CMK (cell line): ENCODE measurements at places on chromosomes 4 and X.

GRCh38 chrX:154890990-154891639, 5.0 kb downstream of the F8A1 start:
- no peak for DNase-seq

- no peak for DNase-seq
Observed at GRCh38 chr4:105361053-105361452, 112.8 kb downstream of the PPA2 start.

DNA sequence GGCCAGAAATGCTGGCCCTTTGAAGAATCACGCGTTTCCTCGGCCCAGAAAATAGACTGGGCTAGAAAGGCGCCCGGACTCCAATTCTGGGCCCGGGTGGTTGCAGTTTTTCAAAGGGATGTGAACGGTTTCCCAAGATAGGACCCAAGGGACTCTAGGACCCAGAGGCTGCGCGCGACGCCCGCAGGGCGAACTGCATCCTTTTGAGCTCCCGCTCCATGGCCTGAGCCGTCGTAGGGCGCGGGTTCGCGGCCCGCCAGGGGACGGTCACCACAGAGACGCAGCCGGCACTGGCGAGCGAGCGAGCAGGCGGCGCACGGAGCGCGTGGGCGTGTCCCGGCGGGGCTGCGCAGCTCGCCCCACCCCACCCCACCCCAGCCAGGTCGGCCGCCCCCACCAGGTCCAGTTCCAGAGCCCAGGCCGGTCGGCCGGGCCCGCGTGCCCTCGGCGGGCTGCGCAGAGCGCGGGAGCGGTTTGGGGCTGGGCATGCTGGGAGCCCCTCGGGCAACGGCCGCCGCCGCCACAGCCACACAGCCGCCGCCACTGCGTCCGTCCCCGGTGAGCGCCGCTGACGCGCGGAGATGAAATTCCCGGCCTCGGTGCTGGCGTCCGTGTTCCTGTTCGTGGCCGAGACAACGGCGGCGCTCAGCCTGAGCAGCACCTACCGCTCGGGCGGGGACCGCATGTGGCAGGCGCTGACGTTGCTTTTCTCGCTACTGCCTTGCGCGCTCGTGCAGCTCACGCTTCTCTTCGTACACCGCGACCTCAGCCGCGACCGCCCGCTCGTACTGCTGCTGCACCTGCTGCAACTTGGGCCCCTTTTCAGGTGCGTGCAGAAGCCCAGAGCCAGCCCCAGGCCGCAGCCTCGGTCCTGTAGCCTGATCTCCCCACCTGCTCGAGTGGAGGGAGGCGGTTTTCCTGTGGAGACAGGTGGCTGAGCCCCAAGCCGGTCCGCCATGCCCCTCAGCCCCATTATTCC, at the start of gene XK:
TSS of gene XK (plus strand) at position 411 of the 979 bp plus-strand sequence. CDS start at position 582, 171 bp downstream.
- peak; percentile 73 for DNase-seq

DNA sequence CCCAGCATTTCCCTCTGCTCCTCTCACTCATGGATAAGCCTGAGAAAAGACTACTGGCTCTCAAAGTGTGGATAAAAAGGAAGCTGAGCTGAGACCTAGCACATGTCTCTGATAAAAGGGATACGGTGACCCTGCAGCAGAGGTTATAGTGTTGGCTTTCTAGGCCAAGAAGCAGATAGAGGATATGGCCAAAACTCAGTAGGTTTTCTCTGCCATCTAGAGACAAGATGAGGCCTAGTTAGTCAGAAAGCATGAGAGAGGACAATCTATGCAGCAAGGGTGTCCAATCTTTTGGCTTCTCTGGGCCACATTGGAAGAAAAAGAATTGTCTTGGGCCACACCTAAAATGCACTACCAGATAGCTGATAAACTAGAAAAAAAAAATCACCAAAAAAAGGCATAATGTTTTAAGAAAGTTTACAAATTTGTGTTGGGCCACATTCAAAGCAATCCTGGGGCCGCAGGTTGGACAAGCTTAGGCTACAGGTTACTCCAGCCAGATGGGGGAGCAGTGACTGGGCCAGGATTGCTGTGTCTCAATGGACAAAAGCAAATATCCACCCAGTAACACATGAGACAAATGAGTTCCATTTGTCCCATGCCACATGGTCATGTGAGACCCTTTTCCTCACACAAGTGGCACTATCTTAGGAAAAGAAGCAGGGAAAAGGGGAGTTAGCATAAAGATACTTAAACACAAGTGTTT, 411.4 kb downstream of the INPP4B start:
- DNase-seq, result no peak

GRCh38 chr4:116923389-116923788, 162.0 kb downstream of the TRAM1L1 start:
- DNase-seq, result no peak

DNA sequence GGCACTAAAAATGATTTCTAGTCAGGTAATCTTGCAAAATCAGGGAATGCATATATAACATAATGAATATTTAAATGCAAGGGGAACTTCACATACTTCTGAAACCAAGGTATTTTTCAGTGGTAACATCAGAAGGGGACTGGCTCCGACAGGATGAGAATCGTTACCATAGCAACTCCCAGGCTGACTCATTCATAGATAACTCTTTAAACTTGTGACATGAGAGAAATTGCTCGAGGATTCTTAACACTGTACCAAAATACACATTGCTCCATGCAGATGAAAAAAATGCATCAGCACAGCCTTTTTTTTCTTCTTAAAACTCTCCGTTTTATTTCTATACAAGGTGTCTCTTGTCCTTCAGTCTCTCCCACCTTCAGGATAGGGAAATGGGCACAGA, 114.3 kb downstream of the GABRB1 start:
- no peak for DNase-seq

- peak; percentile 11 for DNase-seq
Observed at GRCh38 chr4:153573881-153574802, 108.0 kb downstream of the TMEM131L start.

- DNase-seq, result no peak
Observed at GRCh38 chr4:120841580-120841979, 80.9 kb downstream of the PRDM5 start.

DNA sequence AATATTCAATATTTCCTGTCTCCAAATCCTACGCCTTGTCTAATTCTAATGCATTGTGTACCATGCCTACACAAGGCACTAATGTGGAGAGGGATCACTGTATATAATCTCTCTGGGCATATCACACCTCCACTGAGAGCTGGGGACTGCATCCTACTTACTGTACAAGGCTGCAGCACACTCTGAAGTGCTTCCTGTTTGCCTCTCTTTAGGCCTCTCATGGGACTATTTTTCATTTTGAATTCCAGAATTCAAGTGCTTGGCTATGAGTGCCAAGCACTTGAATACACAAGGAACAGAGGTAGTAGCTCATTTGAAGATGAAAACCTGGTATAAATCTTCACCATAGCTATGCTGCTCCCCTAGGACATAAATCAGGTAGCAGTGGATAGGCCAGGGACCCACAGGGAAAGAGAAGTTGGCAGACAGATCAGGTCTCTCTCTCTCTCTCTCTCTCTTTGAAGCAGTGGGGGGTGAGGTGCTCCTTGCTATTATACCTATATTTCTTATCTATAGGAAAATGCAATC, 229.7 kb upstream of the MBNL3 start:
- DNase-seq, result no peak

DNA sequence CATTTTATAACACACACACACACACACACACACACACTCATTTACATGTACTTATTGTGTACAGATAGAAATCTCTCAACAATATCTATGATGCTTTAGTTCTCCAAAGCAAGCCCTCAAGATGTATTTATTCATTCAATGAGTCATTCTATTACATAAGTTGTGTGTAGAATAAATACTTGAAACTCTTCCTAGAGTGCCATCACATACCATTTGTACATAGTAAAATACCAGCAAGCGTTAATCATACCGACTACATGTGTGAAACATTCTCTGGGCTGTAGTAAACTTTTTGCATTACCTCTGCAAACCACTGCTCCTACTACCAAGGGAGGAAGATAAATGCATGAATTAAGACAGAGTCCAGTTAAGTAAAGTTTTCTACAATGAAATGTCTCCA, 70.9 kb downstream of the EPHA5 start:
- no peak for DNase-seq

DNA sequence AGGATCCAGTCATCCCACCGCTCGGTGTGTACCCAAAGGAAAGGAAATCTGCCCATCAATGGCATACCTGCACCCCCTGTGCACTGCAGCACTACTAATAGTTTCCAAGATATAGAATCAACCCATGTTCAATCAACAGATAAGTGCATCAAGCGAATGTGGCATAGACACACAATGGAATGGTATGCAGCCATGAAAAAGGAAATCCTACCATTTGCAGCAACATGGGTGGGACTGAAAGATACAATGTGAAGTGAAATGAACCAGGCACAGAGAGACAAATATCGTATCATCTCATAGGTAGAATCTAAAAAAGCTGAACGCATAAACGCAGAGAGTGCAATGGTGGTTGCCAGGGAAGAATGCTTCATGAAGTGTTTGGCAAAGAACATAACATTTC, 42.5 kb downstream of the DHRSX start:
- no peak for DNase-seq
